Stimulated activated CD8-positive, alpha-beta memory T cell treated with anti-CD3 and anti-CD28 coated beads, Interleukin-4, amount 100 ng/mL, for 24 hours (primary cell): ENCODE measurements at places on chromosomes 16 and 17.

DNA sequence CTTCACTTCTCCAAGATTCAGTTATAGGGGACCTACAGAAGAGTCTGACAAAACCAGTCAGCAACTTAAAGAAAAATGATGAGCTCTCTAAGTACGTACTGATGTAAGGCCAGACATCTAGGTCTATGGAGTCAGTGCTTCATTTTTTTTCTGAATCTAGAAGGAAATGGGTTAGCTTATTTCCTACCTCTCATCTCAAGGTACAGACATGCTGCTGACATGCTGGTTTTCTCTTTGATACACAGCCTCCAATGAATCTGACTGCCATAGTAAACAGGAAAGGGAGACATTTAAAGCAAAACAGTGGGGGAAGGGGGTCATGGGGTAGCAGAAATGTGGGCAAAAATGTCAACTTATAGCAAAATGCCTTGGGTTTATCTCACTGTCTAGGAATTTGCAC lies 16.4 kb downstream of the CDR2 start:
- no peak for DNase-seq

GRCh38 chr17:56966338-56966737 lies 5.5 kb upstream of the COIL start:
- no peak for DNase-seq

GRCh38 chr16:86942151-86943051 lies 364.1 kb downstream of the FOXL1 start:
- no peak for DNase-seq

- DNase-seq, result no peak
These were observed 11.8 kb downstream of the PIK3R6 start for GRCh38 chr17:8855477-8856204.

GRCh38 chr17:7497636-7498035 lies 13.5 kb downstream of the POLR2A start:
- no peak for DNase-seq

GRCh38 chr17:45398800-45399199 lies 33.9 kb downstream of the ARHGAP27 start:
- no peak for DNase-seq
